AG10803 (cell line): ENCODE measurements at places on chromosomes 5 and 9.

DNA sequence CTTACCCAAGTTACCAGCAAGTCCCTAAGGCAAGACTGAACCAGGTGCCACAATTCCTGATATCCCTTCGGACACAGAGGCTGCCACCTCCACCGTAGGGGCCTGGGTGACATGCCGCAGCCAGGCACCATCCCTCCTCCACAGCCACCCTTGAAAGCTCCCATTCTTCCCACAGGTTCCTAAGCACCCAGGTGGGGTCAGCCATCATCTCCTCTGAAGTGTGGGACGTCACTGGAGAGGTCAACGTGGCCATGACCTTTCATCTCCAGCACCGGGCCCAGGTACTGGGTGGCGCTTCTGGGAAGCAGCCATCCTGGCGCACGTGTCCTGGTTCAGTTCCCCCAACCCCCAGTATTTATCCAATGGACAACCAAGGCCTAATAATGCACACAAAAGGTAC is 8.2 kb downstream of the ADGRD2 start:
- no peak for DNase-seq

DNA sequence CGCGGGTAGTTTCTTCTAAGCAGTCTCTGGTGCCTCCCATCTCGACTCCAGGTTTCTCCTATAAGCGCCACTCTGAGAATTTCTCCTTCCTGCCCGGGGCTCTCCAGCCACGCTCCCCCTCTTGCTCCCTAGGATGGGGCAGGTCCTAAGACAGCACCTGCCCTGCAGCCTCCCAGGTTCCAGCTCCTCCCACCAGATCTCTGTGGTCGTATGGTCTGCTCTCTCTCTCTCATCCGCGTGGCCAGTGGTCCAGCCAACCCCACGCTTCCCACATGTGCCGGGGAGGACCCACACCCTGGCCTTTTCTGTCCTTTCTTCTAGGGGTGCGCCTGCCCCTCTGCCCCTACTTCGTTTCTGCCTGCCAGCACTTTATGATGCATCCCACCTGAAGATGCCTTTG is 40.5 kb downstream of the MVB12B start:
- DNase-seq, result no peak

GRCh38 chr9:206481-206880 is 8.2 kb upstream of the DOCK8 start:
- DNase-seq, result no peak

DNA sequence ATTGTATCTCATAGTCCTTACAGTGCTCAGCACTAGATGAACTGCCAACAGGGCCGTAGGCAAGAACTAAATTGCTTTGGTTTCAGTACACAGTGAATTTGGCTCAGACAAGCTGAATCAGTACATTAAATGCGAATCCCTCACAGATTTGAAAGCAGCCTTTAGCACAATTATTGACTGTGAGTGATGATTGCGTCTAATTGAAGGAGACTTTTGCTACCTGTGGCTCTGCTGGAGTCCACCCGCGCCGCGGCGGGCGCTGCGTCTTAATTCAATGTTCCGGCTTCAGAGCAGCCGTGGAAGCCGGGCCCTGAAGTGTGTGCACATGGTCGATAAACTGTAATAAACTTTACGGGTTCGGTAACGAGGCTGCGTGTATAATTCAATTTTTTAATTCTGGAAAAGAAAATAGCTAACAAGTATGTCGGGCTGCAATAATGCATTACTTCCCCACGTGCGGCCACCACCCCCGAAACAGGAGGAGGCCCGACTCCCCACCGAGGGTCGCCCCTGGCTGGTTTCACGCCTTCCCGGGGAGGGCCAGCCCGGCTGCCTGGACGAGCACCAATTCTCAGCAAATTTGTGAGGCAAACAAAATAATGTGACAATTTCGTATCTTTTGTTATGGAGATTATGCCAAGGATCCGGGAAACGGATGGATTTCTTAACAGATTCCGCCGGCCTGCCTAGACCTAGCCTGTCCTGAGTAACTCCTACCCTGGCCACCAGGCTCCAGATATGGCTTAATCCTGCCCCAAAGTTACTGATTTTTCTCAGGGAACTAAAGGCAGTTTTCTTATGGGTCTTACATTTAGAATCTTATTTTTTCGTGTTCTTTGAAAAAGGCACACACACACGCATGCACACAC is 269.4 kb upstream of the IRX1 start:
- peak; percentile 18 for DNase-seq

DNA sequence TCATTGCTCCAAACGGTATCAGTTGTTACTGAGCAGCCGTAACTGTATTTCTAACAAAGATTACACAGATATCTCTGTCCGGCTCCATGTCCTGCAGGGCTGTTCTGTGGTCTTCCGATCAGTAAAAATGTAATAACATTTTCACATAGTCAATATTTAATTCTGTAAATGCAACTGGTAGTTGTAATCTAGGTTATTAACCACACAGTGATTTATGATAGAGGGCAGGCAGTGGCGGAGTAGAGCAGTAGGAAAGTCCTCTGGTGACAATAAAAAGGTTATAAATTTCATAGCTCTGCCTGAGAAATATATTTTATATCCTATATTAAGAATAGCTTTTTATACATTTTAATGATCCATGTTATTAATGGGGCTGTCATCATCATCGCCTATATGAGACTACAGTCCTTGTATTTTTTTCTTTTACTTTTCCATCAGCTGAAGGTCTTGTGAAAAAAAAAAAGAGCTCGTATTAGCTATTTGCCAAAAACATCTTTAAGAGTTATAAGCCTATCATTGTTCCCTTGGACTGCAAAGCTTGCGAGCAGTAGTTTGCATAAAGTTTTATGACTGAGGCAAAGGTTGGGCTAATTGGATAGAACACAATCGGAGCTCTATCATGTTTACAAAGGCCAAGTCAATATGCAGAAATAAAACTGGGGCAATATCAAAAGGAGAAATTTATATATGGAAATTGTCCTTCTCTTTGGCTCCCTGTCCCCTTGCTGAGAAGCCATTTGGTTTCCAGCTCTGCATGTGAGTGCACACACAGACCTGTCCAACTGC is 648.0 kb downstream of the IRX1 start:
- DNase-seq, result no peak
